ENCODE measurements at places on chromosomes 7 and 10.

GRCh38 chr7:28996836-28997235, 38.7 kb upstream of the TRIL start:
- no peak for DNase-seq

GRCh38 chr10:11018432-11018841, 765 bp downstream of the CELF2 start:
- DNase-seq = peak; percentile 54

- peak; percentile 40 for DNase-seq
Measured at GRCh38 chr10:110433740-110434139, 64.0 kb upstream of the DUSP5 start.

DNA sequence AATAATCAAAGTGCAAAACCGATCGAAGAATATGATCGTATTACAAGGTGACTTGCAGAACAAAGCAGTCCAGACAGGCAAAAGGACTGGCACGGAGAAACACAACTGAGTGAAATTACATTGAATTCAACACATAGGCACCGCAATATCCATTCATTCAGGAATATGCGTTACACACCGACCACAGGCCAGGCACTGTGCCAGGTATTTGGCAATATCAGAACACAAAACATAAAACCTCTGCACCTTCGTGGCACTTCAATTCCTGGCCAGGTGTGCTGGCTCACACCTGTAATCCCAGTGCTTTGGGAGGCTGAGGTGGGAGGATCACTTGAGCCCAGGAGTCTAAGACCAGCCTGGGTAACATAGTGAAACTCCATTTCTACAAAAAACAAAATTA, 187.9 kb downstream of the DIP2C start:
- DNase-seq = no peak

DNA sequence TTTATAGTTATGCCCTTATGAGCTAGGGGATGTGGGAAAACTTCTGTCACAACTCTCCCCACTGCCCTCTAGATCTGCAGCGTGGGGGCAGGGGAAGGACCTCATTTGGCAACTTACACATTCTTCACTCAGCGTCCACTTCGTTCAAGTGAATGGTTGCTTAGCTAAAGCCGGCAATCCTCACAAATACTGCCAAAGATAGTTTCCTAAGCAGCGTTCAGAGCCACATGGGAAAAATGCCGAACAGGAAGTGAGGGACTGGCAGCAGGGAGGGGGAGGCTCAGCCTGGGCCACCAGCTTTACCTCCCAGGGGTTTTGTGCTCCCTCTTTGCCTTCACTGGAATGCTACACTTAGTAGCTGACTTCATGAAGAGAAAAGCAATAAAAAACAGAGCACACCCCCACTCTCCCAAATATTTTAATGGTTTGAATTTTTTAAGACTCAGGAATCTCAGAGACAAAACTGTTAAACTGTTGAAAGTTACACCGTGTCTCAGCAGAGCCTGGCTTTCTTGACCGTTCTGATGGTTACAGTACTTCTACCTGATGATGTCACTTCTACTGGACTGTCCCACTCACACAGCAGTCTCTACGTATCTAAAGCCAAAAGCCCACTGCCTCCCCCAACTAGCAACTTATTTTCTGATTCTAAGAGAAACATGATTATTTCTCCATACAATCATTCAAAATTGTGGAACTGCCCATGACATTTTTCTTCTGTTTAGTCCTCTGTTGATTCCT, 10.4 kb downstream of the GRM3 start:
- no peak for DNase-seq

GRCh38 chr10:24908793-24909423, 43.5 kb downstream of the PRTFDC1 start:
- no peak for DNase-seq

Data from left ventricle myocardium superior (tissue), 1 donor.